ENCODE measurements at places on chromosomes 1 and 21.

DNA sequence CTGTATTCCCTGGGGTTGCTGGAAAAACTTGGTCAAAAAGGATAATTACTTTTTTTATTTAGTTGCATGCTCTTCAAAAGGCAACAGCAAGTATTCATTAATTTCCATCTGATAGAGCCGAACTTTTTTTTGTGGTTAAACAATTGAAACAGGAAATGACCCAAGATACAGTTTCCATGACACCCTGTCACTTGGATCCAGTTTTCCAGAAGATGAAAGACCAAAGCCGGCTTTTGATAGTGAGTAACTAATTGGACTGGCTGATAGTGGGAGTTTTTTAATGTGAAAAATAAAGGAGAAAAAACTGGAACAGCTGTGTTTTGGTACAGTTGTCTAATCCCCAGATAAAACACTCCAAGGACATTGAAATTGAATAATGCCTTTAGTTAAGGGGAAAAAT, 33.0 kb downstream of the CACHD1 start:
- no peak for DNase-seq

- DNase-seq = no peak
Observed at GRCh38 chr1:14646973-14647372, 48.5 kb downstream of the KAZN start.

GRCh38 chr1:55559161-55559611, 344.0 kb upstream of the USP24 start:
- DNase-seq = no peak

DNA sequence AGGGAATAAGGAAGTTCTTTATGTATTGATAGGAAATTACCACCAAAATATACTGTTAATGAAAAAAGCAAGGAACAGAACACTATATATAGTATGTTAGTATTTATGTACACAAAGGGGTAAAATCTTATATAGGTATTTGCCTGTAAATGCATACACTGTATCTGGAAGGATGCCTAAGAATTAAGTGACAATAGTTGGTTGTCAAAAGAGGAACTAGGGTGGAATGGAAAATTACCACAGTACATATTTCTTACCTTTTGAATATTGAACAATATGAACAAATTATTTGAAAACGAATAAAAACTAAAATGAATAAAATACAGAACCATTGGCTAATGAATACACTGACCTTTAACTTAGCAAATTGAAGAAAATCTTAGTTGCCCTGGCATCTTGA, 13.6 kb downstream of the ARPC5 start:
- DNase-seq = no peak

DNA sequence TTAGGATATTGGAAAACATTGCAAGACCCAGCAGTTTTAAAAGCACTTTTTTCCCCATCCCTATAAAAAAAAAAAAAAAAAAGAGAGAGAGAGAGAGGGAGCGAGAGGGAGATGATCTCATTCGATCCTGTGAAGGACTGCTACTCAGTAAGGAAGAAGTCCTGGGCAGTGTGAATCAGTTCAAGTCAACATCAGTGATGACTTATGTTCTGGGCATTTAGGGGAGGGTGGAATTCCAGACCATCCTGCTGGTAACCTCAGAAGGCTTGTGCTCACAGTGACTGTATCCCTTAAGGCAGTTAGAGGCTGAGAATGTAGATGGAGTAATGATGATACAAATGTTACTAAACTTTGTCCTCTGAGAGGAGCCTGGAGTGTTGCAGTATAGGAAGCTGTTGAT, 151.4 kb downstream of the TGFB2 start:
- DNase-seq = no peak

- DNase-seq = no peak
Observed at GRCh38 chr1:24111996-24112779, at the start of gene MYOM3. TSS of gene MYOM3 (minus strand) at chr1:24112135. CDS start at chr1:24108636, 3,499 bp downstream.

- DNase-seq = no peak
Observed at GRCh38 chr1:89291276-89291675, 18.6 kb upstream of the GBP5 start.

GRCh38 chr1:185656663-185657062, 77.5 kb upstream of the HMCN1 start:
- DNase-seq = no peak

DNA sequence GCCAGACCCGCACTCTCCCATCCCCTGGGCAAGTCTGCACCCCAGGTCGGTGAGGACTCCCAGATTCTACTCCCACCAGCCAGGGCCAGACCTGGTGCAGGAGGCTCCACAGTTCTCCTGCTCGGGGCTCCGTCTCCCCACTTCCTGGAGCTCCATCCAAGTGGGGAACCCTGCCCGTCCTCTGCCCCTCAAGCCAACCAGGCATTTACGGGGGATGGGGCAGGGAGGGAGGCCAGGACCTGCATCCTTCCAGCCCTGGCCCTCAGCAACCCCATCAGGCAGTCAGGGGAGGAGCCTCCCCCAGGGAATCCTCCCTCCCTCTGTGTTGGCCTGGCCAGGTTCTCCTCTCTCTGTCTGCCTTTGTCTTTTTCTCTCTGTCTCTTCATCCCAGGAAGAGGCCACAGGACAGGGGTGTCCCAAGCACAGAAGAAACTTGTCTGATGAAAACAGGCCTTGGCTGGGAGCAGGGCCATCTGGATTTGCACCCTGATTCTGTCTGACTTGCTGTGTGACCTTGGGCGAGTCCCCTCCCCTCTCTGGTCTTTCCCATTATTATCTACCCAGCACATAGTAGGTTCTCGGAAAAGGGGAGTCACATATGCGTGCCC, 18.5 kb upstream of the EPHA2 start:
- no peak for DNase-seq

DNA sequence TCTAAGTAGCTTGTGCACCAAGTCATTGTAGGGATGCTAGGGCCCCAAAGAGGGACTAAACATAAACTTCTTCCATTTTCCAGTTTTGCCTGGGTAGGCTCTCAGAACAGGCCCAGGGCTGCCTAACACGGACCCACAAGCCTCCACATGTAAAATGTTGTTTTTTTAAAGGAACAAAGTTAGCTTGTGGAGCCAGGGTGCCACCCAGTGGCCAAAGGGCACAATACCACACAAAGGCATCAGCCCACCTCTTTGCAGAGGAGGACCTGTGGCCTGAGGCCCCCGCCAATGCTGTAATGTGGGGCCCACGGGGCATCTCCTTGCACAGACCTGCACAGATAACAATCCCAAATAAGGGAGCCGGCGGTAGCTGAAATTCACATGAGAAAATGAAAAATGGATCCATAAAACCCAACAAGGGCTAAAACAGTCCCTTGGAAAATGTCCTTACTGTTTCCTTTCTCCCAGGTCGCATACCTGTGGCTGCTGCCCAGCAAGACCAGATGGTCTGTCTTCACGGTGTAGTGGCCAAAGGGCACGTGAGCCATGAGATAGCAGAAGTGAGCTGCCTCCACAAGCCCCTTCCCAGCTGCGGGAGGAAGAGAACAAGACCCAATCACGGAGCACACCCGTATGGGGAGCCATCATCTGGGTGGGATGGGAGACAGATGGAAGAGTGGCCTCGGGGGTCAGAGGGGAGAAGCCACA, 23.8 kb downstream of the SEC16B start:
- DNase-seq = no peak

- DNase-seq = no peak
Observed at GRCh38 chr1:95371666-95372282, 137.8 kb downstream of the RWDD3 start.

- no peak for DNase-seq
Observed at GRCh38 chr1:53375440-53375839, 47.6 kb upstream of the LRP8 start.

DNA sequence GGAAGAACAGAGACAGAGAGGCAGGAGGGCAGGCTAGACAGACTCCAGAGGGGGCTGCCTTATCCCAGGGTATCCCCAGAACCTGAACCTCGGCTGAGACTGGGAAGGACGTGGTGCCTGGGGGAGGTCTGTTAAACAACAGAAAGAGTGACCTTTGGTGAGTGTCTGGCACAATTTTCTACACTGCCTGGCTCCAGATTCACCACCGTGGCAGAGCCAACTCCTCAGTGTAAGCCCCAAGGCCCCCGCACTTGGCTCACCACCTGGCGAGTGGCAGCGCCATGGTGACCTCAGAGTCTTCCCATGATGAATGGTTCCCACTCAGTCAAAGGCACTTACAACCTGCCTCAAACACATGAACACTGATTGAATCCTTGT, 6.5 kb downstream of the RD3 start:
- DNase-seq = no peak

GRCh38 chr1:25999041-25999800, 1.4 kb upstream of the PAFAH2 start:
- DNase-seq = no peak

- DNase-seq = no peak
Observed at GRCh38 chr21:17786071-17786850, 32.9 kb downstream of the C21orf91 start.

- DNase-seq = no peak
Observed at GRCh38 chr1:26602378-26602959, 72.9 kb downstream of the RPS6KA1 start.

DNA sequence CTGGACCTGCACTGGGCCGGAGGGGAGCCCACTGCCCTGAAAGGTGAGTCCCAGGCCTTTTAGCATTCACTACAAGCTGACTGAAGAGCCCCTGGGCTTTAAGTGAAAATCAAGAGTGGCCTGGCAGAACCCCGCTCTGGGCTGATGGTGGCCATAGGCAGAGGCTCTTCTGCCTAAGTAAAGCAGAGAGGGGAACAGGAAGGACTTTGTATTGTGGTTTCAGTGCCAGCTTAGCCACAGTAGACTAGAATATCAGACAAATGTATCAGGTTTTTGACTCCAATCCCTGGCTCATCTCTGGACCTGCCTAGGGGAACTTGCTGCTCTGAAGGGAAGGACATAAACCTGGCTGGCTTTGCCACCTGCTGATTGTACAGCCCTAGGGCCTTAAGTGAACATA, 10.2 kb upstream of the HENMT1 start:
- DNase-seq = no peak

GRCh38 chr21:33011462-33011861, 14.3 kb upstream of the OLIG2 start:
- DNase-seq = no peak

DNA sequence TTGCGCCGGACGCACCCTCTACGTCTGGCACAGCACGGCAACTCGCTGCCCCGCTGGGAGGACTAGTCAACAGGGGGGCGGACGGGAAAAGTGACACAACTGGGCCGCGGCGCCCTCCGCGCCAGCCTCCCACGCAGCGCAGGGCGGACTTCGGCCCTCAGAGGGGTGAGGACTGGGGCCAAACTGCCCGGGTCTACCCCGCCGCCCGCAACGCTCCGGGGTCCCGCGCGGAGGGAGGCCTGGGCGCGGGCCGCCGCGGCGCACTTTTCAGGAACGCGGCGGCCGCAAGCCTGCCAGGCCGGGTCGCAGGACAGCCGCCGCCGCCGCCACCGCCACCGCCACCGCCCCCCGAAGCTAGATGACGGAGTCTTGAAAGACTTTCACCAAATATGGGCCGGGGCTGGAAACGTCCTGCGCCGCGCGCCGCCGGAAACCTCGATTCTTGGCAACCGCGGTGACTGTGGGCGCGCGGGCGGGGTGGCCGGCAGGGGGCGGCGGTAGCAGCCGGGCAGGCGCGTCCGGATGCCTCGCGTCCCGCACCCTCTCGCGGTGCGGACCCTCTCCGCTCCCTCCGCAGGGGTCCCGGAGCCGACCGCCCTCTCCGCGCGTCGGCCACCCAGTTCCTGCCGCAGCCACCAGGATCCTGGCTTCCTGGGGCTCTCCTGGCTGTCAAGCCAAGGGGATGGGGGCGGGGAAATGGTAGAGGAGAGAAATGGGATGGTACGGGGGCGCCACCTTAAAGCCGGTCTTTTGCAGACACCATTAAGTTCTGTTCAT, 3.7 kb upstream of the CCN1 start:
- DNase-seq = no peak

DNA sequence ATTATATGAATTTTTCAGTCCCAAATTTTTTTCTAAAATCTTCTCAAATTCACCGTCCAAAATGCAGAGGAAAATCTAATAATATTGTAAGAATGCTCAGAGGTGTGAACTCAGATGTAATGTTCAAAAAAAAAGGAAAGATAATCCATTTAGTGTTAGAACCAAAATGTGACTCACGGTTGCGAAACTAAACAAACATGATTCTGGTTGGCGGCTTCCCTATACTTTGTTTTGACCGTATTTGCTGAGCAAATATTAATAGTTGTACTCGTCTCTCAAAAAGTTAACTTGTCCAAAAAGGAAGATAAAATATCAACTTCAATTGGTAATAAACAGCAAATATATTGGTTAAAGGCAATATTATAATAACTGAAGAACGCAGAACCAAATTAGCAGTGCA, 34.4 kb downstream of the ZSWIM5 start:
- DNase-seq = no peak

DNA sequence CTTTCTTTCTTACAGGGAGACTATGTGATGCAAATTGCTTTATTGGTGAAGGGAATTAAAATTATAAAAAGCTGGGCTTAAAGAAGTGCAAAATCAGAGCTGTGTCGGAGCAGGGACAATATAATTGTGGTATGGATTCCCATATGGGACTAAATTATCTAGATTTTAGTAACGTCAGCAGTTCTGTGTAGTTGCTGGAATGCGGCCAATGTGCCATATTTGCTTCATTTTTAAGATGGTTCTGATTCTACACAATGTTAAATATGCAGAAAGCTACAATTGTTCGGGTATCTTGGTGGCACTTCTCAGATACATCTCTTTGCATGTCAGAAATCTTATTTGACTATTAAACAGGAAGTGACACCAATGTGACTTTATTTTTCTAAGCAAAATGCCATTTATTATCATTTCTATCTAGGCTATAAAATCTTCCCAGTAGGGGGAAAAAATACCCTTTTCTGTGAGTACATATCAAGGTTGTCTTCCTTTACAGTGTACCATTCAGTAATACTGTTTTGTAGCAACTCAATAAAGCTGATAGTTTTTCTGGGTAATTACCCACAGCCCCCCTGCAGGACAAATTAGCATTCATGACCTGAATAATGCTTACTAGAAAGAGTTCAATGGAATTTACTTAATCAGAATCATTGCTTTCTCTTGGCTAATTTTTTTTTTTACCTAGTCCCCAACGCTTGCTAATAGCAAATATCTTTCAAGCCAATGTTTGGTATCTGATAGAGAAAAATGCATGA, 288.3 kb upstream of the ADGRL2 start:
- no peak for DNase-seq

DNA sequence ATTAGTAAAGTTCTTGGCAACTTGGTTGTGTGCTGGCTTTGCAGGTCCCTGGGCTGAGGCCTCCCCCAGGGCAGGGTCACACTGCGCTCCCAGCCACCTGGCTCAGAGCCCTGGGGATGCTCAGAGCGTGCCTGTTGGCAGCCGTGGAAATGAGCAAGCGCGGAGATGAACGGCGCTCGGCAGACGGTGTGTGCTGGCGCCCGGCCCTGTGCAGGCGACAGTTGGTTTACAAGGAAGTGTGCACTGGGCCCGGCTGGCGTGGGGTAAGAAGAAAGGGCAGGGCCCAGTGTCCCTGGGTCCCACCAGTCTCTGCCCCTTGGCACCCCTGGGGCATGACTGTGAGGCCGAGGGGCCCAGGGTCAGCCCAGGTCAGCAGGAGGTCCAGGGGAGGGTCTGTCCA, 25.7 kb upstream of the PEX10 start:
- DNase-seq = no peak

Measured in activated T-helper 1 cell treated with anti-CD3 and anti-CD28 coated beads, Interleukin-2, amount 50 U/mL, for 16 hours (primary cell).